ENCODE measurements at places on chromosomes 1 and 21.

GRCh38 chr1:1285102-1285571 is 4.9 kb downstream of the SCNN1D start:
- no peak for DNase-seq

DNA sequence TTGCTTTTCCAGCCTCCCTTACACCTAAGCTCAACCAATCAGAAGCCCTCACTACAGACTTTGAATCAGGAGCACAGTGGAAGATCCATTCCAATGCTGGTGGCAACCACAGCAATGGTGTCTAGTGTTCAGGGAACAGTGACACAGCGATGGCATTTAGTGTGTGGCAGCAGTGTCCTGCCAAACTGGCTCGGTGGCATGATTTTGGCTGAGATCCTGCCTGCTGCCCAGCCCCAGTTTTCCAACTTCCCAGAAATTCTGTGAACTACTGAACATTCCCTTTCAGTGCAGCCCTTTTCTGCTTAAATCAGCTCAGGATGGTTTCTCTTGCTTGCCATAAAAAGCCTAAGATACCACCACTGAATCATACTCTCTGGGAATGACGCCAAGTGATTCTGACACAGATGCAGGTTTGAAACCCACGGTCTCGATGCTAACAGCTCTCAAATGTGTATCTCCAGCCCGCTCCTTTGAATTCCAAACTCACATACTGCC is 8.8 kb downstream of the ASAP3 start:
- DNase-seq = no peak

- DNase-seq = peak; percentile 91
Observed at GRCh38 chr1:85200463-85201339, at the start of gene SYDE2. TSS of gene SYDE2 (minus strand) at chr1:85201016. CDS start at chr1:85200996, 20 bp downstream.

GRCh38 chr1:247210062-247210375 is 38.2 kb upstream of the ZNF124 start:
- no peak for DNase-seq

- DNase-seq = no peak
Observed at GRCh38 chr1:32948390-32948722, 16.3 kb downstream of the RNF19B start.

DNA sequence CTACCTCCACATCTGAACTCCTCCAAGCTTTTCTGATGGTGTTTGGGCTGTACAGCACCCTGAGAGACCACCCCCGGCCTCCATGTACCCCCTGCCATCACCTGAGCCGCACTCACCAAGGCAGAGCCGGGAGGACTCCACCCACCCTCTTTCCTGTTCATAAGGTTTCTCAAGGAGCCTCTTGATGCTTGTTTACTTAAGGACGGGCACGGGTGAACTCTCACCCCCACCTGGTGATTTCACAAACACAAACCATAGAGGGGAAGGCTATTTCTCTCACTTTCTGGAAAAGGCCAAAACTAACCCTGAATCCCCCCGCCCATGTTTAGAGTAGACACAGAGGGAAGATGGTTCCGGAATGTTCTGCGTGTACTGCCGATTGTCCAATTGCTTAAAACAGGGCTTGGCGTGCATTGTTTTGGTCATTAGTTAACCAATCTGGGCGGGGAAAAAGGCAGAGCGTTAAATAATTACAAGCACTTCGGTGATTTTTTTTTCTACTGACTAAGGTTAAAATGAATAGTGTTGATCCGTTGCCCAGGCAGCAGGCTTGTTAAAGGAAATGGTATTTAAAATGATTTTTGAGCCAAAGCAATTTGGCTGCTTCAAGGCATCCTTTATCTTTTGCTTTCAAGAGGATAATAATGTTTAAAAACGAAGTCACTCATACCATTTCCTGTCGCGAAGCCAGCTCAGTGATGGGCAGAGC is 279.8 kb upstream of the VAMP3 start:
- peak; percentile 69 for DNase-seq

GRCh38 chr1:175683491-175684298 is 59.7 kb downstream of the TNR start:
- DNase-seq = no peak

- no peak for DNase-seq
Observed at GRCh38 chr1:100628631-100629081, 90.7 kb downstream of the GPR88 start.

DNA sequence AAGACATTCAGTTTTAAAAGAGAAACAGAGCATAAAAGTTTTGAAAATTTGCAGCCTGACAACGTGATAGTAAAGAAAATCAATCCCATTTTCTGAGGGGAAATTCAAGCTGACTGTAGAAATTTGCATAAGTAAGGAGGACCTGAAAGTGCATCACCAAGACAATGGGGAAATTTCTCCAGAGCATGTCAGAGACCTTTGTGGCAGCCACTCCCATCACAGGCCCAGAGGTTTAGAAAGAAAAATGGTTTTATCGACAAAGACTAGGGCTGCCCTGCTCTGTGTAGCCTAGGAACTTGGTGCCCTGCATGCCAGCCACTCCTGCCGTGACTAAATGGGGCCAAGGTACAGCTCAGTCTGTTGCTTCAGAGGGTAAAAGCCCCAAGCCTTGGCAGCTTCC is 1640.2 kb upstream of the PRMT6 start:
- no peak for DNase-seq

DNA sequence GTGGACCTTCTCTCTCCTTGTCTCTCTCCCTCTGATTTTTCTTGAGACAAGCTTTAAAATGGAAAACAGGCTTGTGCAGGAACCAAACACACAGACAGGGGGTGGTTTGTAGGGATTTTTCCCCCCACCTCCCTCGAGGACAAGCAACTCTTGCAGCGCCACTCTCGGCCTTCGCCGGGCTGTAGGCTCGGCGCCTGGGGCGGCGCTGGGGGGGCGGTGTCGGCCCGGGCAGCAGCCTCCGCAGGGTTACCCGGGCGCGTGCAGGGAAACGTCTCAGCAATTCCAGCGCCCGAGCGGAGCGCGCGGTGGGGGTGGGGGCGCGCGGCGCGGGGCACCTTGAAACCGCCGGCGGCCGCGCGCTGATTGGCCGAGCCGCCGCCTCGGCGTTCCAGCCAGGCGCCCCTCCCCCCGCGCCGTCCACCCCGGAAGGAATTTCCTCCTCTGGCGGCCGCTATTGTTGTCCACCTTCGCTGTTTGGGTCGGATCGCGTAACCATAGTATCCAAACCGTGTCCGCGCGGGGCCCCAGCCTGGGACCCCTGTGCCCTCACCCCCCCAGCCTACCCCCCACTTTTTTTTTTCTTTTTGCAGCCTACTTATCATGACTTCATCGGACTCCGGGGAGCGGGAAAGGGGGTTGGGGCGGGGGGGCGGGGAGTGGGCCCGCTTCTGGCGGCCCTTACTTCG is 59.8 kb upstream of the ACOT11 start:
- DNase-seq = peak; percentile 86

DNA sequence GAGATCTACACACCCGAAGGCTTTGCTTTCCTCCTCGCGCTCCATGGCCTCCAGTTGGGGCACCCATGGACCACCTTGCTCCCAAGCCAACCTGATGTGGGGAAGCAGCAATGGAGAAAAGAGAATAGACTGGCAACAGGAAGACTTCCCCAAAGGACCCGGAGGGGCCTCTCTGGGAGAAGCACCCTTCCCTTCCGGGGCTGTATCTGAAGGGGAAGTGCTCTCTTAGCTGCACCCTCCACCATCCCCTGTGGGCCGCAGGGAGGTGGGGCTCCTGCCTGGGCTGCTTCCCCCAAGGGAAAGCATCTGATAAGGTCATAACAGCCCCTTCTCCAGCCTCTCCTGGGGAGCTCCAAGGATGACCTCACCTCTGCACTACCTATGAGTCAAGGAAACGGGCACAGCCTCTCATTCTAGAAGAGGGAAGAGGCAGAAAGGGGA is 100.2 kb downstream of the RIPK4 start:
- DNase-seq = no peak

DNA sequence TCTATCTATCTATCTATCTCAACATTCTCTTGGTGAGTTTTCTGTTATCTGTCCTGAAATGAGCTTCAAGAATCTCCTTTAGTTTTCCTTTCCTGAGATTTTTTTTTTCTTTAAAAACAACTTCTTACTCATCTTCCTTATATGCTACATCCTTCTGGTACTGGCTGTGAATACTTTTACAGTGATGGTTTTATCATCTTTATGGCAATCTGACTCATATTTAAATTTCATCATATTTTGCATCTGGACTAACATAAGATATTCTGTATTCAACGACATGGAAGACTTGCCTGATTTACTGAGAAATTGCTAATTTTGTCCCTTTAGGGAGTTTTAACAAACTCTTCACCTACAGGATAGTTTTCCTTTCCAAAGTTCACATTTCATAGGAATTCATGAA is 33.0 kb downstream of the PDE4B start:
- DNase-seq = no peak

DNA sequence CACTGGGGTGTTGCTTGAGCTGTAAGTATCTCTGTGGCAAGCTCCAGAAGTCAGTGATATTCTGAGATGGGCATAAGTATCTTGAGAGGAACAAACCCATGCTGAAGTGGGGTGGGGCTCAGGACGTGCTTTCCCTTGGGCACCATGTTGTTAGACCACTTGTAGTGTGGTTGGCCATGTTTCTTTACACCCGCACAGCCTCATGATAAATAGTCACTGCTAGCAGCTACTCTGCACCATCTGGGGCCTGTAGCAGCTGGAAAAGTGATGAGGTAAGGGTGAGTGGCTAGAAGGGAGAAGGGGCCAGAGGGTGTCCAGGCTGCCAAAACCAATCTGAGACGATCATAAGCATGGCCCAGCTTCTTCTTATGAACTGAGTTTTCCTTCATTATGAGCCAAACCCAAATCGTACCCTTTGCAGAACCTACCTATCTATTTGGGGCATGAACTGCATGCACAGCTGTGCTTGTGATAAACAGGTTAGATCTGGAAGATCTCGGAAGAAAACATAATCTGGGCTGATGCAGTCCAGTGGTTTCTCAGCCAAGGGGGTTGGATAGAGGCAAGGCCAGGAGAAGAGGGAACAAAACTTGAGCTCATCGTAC is 91.9 kb upstream of the IRF2BP2 start:
- DNase-seq = no peak

All from NCI-H510A (cell line).